ENCODE measurements at places on chromosomes 6 and 20.

DNA sequence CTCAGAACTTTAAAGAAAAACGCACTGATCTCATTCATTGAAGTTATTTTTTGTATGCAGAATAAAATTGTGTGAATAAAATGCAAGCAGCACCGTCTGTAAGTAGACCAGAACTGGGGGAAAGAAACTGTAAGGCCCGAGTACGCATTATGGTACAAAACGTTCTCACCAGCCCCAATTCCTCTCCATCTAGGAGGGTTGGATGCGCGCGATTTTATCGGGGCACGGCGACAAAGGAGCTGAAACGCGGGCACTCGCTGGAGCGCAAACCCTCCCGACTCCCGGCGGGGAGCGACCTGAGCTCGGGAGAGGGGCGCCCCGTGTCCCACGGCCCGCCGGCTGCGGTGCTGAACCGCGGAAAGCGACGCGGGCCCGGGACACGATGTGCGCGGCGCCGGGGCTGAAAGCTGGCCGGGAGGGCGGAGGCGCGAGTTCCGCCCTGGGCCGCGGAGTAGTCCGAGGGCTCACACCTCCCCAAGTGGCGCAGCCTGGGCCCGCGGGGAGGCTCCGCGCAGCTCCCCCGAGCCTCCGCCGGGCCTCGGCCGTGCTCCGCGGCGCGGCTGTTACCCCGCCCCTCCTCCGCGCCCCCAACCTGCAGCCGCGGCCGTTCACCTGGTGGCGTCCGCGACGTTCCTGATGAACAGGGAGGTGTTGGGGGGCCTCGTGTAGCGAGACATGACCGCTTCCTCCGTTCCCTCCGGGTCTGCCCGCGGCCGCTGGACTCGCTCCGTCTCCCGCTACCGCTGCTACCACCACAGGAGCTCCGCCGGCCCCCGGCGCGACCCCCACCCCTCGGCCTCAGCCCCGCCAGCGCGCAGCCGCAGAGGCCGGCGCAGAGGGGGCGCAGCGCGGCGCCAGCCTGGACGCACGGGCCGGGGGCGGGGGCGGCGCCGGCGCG, at the start of gene SRSF12:
SRSF12 (minus strand) TSS at position 861 of the 898 bp plus-strand sequence; CDS start at position 677, 184 bp downstream.
- DNase-seq = peak; percentile 62

- no peak for DNase-seq
Measured at GRCh38 chr20:48760403-48760983, 67.3 kb downstream of the PREX1 start.

DNA sequence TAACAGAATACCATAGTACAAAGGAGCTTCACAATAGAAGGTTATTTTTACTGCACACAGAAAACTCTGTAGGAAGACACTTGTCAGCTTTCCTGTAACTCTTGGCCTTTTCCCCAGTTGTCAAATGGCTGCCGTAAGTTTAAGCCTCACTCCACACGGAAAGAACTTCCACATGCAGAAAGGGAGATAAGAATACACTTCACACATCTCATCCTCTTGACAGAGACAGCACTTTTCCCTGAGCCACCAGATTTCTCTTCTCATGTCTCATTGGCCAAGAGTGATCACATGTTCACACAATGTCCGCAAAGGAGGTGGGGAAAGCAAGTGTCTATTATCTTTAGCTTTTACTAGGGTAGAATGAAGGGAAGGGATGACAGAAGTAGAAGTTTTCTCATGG, 540.7 kb downstream of the HAO1 start:
- no peak for DNase-seq

- DNase-seq = no peak
Measured at GRCh38 chr6:12101653-12102312, 89.7 kb downstream of the HIVEP1 start.

DNA sequence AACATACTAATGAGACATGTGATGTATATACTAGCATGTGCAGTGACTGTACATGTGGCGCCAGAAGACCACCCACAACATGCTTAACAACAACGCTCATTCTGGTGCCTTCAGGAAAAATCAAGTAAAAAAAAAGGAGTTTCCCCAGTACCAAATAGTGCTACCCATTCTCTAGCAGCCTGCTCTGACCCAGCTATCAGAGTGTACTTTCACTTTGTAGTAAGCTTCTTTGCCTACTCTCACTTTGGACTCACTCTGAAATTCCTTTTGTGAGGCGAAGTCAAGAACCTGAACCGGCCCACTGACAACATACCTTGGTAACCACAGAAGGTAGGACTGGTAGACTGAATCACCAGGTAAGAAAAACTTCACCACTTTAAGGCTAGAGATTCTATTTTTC, 1100.0 kb downstream of the GRIK2 start:
- no peak for DNase-seq

GRCh38 chr20:38554986-38555385, 26.0 kb upstream of the ADIG start:
- peak; percentile 78 for DNase-seq

GRCh38 chr6:168880271-168880670, 373.4 kb downstream of the THBS2 start:
- DNase-seq = no peak

DNA sequence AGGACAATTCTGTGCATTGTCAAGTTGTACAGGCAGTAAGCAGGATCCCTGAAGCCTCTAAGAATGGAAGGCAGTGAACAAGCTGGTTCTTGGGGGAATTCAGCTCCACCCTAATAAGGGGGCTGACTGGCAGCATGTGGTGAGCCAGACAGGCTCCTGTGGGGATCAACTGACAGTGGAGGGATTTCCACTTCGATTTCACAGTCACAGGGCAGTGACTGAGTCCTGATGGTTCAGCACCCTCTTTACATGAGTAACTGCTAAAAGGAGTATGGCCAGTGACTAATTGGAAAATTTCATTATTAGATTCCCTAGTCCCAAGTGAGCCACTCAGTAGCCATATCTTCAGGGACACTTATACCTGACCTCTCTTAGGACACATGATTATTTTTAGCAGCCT, 78.4 kb downstream of the NDUFAF5 start:
- DNase-seq = no peak

GRCh38 chr6:110509617-110510241, 33.3 kb upstream of the SLC22A16 start:
- peak; percentile 26 for DNase-seq

DNA sequence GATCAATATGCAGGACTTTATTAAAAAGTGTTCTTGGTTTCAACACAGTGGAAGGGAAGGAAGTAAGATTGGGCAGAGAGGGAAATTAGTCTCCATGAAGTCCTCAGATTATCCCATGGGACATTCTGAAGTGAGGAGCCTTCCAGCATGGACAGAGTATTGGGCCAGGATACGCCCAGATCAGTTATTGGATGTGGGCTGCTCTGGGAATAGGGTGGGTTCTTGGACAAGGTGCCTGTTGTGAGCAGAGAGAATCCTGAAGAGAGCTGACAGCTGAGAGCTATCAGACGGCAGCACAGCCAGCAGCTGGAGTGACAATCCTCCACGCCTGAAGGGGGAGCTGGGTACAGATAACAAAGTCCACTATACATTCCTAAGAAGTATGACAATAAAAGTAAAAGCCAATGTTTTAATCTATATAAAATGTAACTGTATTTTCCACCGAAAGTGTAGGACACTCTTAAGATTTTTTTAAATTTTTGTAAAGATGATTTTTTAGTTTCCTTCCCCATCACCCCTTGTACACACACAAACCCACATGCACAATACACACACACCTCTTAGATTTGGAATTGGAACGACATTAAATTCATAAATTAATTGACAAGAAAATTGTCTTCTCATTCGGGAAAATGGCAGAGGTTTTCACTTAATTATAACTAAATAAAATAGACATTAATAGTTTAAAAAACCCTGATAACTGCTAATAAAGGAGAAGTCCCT, 107.8 kb downstream of the FBXO5 start:
- DNase-seq = no peak

GRCh38 chr20:45934046-45934585, 367 bp upstream of the PCIF1 start:
- DNase-seq = no peak

DNA sequence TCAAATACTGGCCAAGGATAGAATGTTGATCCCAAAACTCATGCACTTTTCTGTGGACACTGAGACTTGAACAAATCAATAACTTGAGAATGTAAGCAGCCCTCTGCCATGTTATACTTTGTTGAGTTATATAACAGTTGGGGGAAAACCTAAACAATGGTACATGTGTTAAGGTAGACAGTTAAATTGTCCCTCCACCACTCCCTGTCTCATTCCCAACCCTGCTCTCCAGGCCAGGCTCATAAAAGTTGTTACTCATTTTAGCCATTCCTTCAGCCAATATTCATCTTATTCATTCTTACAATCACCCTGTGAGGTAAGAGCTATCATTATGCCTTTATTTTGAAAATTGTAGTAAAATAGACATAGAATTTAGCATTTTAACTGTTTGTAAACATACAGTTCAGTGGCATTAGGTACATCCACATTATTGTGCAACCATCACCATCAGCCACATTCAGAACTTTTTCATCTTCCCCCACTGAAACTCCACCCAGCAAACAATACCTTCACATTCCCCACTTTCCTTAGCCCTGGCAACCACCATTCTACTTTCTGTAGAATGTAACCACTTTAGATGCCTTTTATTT, 38.2 kb upstream of the IER3 start:
- no peak for DNase-seq

DNA sequence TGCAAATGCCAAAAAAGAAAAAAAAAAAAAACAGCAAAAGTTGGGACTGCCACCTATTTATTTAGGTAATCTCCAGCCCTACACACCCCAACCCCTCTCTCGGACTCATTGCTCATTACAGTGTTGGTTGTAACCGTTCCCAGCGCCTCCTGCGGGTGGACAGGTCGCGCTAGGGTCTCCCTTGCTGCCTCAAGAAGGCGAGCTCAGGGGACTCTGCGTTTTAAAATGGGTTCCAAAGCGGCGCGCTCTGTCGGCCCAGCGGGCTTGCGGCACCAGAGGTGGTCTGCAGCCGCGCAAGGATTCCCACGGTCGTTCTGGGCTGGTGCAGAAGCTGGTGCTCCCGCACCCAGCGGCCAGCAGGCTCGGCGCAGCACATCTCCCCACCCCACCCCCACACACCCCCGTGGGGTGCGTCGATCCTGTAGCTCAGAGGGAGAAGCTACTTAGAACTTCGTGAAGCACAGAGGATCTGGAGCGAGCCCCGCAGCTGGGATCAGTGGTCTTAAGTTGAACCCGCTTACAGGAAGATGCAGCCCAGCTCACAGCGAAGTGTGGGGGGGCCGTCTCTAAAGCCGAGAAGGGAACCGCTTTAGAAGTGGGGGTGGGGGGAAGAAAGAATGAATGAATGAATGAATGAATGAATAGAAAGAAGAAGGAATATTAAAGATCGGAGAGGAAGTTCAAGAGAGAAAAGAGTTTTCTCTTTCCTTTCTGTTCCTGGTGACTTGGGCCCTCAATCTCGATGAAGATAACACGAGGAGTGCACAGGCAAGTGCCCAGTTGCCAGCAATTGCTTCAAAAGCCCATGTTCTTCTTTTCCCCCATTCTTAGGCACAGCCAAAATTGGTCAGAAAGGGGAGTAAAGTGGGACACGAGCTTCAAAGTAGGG, 780 bp downstream of the TFAP2A start:
- no peak for DNase-seq

DNA sequence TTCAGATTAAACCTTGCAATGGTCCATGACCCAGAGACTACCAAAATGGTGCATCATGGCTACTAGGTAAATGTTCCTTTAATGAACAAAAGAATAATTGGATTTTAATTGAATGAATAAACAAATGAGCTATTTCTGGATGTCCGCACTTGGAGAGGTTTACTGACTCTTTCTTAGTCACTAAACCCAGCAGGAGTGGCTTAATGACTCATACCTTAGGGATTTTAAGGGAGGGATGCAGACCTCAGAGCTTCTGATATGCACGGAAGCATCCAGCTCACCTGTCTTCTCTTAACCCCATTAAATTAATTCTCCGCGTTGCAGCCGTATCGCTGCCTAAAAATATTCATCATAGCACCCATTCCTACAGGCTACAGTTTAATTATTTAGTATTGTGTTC, 970.0 kb upstream of the SLC35B3 start:
- no peak for DNase-seq

GRCh38 chr20:1299522-1299921, 29.4 kb downstream of the SDCBP2 start:
- no peak for DNase-seq

- no peak for DNase-seq
Measured at GRCh38 chr20:46619445-46619844, 31.8 kb downstream of the SLC13A3 start.

GRCh38 chr6:3653528-3654070, 97.9 kb downstream of the PXDC1 start:
- DNase-seq = no peak

DNA sequence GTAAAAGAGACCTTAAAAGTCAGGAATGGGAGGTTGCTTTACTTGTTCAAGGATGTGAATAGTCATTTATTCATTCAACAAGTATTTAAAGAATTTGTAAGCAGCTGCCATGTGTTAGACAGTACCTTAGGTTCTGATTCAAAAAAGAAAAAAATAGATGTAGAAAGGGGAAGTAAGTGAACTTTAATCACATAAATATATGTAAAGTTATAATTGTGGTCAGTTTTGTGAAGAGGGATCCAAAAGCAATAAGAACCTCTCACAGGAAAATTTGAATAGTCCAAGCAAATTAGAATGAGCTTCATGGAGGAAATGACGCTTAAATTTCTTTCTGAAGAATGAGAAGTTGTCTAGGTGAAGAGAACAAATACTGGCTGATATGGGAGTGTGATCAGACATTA, 596.1 kb upstream of the CITED2 start:
- no peak for DNase-seq

DNA sequence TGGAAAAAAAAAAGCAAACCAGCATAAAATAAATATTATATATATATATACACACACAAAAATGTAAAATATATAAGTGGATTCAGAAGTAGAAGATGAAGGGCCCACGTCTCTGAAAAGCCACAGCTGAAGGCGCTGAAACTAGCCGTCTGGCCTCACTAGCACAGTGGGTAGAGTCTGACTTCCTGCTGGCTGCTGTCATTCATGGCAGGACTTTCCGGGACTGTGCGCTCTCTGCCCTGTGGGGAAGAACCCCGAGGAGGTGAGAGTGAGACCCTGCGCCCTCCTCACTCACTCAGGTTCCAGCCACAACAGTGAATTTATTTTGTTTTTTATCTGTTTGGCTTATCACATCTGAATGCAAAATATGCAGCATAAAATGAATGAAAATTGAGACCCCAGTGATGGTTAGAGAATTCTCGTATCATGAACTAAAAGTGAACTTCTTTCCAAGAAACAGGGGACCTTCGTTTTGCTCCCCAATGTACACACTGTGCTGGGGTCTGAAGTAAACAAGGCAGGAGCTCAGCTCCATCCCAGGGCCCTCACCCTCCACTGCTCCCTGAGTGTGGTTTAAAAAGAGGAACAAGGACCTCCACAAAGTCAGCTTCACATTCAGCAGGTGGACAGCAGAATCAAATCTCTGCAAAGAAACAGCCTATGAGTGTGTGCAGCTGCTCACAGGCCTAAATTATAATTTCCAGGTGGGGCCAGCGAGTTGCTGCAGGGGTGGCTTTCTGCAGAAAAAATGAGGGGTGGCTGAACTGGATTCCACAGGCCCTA, 1.3 kb upstream of the RAMACL start:
- no peak for DNase-seq

Measured in large intestine (tissue), 12 donors.